ENCODE measurements at places on chromosomes 16 and 17.

GRCh38 chr17:54426296-54426886 is 474.3 kb upstream of the TOM1L1 start:
- DNase-seq, result peak; percentile 16

DNA sequence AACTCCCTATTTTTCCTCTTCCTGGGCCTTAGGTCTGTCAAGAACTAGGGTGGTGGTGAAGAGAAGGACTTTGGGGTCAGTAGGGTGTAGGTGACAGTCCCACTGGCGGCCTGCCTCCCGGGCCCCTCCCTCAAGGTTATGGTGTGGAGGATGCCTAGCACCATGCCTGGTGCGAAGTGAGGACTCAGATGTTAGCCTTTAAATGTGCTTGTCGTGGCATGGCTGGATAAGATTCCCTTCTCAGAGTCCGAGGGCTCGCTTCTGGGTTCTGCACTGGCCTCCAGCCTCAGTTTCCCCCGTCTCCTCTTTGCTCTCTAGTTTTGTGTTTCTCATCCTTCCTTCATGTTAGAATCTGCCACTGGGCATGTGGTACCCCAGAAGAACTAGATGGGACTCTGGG is 32.0 kb downstream of the HAPSTR1 start:
- no peak for DNase-seq

DNA sequence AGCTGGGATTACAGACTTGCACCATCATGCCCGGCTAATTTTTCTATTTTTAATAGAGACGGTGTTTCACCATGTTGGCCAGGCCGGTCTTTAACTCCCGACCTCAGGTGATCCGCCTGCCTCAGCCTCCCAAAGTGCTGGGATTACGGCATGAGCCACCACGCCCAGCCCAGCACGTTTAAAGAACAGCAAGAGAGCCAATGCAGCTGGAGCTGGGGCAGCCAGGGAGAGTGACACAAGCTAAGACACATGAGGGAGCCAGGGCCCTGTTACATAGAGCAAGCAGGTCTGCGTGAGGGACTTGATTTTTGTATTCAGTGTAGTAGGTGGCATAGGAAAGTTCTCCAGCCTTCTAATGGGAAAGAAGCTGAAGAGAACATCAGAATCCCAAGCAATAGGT is 21.7 kb upstream of the GOSR2 start:
- DNase-seq, result no peak

DNA sequence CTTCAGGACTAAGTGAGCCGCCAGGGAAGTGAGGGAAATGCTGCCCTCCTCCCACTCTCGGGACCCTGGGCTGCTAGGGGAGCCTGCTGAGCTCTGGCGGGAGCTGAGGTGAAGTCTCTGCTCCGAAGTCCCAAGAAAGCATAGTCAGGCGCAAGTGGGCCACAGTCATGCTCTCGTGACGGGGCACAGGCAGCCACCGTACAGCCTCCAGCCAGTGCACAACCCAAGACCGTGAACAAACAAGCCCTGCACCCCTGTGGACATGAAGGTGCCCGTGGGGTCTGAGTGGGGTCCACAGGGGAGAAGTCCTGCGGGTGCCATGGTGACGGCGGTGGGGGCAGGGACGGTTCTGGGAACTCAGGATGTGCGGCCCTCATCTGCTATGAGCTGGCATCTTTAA is 24.7 kb downstream of the ZNF276 start:
- no peak for DNase-seq

DNA sequence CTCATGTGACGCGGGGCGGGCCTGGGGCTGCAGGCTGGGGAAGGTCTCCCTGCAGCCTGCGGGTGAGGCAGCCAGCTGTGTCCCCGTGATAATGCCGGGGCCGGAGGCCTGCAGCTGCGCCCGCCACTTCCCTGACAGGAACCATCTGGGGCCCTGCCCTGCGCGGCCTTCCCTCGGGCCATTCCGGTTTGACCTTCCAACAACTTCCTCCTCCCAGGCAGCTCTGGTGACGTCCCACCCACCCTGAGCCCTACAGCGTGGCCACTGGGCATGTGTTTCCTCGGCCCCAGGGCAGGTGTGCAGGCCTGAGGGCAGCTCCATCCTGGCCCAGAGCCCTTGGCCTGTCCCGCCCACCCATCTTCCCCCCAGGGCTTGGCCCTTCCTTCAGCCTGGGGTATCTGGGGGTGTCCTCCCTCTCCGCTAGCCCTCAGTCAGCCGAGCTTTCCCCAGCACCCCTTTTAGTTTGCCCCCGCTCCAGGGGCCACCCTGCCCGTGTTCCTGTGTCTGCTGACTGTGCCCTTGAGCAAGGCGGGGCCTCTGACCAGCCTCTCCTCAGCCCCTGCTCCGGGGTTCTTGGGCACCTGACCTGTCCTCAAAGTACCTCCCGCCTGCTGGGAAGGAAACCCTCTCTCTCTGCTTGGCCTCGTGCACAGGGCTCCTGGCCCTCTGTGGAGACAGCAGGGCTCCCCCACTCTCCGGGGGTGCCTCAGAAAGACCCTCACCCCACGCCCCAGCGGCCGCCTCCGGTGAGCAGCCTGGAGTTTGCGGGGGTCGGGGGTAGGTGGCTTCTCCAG is at the start of gene CBFA2T3:
Gene CBFA2T3, minus strand, starts transcription at position 190 of the 794 bp plus-strand sequence. CDS start 400 bp downstream, outside the sequence.
- peak; percentile 96 for DNase-seq

- no peak for DNase-seq
These were observed 6.3 kb upstream of the KRT222 start for GRCh38 chr17:40671282-40671681.

DNA sequence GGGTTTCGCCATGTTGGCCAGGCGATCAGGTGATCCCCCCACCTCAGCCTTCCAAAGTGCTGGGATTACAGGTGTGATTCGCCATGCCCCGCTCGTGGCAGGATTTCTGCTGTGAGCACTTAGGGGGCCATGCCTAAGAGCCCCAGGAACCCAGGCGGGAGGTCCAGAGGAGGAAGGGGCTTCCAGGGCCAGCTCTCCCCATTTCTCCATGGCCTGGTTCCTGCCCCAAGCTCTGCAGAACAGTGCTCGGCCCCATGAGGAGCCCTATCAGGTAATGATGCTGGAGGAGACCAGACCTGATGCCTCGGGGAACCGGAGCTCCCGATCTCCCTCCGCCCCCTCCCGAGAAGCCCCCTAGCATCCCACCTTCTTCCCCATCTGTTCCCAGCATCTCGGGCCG is 53.6 kb downstream of the RMI2 start:
- DNase-seq, result no peak

DNA sequence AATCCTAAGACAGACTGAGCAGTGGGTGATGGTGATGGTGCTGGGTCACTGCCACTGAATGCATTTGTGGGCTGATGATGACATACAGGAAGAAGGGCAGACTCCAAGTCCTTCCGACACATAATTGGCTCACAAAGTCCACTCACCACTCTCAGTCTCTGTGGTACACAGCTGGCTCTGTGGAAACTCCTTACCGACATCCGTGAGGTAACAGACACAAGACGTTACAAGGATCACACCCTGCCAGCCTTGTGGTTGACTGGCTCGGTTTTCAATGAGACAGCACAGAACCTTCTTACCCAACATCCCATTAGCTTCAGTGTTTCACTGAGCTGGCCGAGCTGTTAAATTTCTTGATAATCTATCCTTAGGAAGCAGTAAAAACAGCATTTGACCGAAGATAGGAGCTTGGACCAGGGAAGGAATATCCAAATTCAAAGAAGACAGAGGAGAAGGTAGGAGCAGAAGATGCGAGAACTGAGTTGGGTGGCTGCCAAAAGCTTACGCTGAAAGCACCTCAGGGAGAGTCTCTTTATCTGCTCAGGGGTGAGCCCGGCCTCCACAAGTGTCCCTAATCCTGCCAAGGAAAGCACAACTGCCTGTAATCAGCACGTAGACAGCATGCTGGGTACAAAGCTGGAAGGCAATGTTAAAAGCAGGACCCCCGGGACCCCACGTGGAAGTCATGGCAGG is 5.5 kb upstream of the MXRA7 start:
- peak; percentile 83 for DNase-seq

DNA sequence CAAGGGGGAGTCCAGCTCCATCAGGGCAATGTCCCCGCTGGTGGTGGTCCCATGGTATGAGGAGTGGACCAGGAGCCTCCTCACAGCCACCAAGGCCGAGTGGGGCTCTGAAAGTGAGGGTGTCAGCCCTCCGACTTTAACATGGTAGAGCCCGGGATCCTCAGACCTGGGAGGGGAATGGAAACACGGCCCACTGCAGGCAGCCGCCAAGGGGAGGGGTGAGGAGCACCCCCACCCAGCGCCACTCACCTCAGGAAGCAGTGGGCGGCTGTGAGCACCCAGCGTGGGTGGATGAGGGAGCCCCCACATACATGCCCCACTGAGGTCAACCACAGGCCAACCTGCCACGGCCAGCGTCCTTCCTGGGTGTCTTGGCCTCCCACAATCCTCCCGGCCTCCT is 10.8 kb downstream of the ZG16B start:
- no peak for DNase-seq

- DNase-seq, result no peak
These were observed 21.1 kb downstream of the ANKRD40 start for GRCh38 chr17:50686494-50687199.

All from AML-193 (cell line).